ENCODE measurements at places on chromosomes 2 and 18. TPM values are rescaled to one million over a fixed set of nuclear protein-coding genes. Genes with fewer than 3 reads are reported as not detected.
A peak's percentile ranks its signal among the peaks of the same experiment; 100 is the strongest.

DNA sequence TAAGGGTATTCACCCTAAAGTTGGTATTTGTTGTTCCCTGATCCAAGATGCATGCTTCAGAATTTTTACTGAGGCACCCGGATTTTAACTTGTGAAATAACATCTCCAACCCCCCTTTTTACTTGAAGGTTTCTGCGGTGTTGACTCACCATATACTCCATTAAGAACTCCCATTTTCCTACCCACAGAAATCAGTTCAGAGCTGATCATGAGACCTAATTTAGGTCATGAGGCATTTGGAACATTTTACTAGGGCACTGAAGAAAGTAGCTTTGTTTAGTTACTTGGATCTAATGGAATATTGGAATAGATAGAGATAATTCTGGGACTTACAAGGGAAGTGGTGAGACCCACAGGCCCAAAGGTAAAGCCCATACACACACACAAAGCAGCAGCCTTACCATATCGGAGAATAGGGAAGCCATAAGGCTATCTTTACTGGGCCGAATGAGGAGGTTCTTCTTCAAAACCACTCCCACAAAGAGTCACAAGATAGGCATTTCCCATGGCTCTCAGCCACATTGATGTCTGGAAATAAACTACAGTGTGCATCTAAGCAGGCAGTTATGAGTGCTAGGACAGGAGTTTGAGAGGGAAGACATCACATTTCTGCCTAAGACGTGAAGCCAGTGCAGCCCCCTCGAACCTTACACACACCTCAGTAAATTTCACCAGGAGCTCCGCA lies 681.0 kb upstream of the LRRTM4 start:
- no peak for DNase-seq

GRCh38 chr18:76518123-76518859 lies 23.2 kb upstream of the ZNF516 start:
- peak; percentile 59 for DNase-seq

GRCh38 chr2:101500180-101500579 lies 25.3 kb upstream of the RFX8 start:
- no peak for DNase-seq

DNA sequence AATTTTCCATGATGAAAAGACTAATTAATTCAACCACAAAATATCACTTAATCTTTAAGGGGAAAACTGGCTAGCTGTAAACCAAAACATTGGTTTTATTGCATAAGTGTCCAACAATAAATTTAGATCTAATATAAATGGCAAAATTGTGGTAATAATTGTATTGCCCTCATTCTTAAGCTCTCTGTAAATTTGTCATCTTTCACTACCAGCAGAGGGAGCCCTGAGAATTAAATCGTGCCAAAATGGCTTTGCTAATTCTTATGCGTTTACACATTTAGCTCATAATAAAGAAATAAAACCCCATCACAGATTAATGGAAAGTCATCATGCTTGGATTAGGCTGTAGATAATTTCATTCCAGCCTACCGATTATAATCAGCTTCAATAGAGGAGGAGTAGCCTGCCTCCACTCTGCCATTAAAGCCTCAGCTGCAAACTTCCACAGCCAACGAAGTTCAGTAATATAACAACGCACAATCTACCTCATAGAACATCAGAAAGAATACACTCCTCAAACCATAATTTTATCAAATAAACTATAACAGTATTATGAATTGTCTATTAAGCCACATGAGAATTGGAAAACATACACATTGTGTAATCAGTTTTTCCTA lies 70.0 kb upstream of the ATP5MC3 start:
- DNase-seq = no peak

GRCh38 chr2:44638649-44639048 lies 276.9 kb downstream of the CAMKMT start:
- no peak for DNase-seq

The IL36B gene
- not detected for total RNA-seq

The FBXO36 gene
- 2.6 TPM for total RNA-seq

The GKN2 gene
- not detected for total RNA-seq
